ENCODE measurements at places on chromosomes 2 and 18.

DNA sequence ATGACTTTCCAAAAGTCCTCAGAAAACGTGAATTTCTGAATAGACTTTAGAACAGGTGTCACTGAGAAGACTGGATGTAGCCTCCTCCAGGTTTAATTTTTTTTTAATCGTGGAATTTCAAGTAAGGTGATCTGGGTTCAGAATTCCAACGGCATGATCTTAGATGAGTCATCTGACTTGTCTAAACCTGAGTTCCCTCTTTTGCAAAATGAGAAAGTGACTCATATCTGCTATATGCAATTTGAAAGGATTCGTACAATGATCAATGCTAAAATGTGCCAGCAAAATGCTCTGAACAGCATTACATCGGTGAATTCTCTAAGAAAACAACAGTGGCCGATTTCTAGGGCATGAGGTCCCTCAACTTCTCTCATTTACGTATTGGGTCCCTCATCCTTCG lies 69.1 kb upstream of the ZNF516 start:
- DNase-seq = no peak

- DNase-seq = no peak
These were observed 87.9 kb downstream of the OSBPL6 start for GRCh38 chr2:178282075-178282815.

- DNase-seq = no peak
These were observed 14.2 kb downstream of the SH3YL1 start for GRCh38 chr2:249538-250042.

DNA sequence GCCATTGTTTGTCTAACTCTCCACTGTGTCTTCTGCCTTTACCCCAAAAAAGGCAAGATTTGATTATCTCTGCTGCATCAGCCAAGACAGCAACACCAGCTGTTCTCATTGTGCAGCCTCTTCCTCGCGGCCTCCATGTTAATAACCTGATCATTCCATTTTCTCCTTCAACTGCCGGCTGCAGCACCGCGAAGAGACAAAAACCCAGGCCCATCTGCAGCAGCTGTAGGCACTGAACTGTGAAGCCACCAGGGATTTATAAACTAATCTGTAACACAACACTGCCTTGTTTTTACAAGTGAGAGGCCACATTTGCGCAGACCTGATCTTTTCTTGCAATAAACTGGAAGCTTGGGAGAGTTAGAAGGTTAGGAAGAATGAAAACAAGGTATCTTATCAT lies 147.8 kb downstream of the SATB2 start:
- DNase-seq = no peak

GRCh38 chr18:79787865-79788733 lies 9.6 kb upstream of the KCNG2 start:
- DNase-seq = no peak

GRCh38 chr18:21203126-21203525 lies 38.9 kb upstream of the GREB1L start:
- no peak for DNase-seq

- no peak for DNase-seq
These were observed 23.9 kb upstream of the ARHGAP25 start for GRCh38 chr2:68710756-68711155.

GRCh38 chr2:168316073-168316440 lies 68.7 kb upstream of the STK39 start:
- no peak for DNase-seq

DNA sequence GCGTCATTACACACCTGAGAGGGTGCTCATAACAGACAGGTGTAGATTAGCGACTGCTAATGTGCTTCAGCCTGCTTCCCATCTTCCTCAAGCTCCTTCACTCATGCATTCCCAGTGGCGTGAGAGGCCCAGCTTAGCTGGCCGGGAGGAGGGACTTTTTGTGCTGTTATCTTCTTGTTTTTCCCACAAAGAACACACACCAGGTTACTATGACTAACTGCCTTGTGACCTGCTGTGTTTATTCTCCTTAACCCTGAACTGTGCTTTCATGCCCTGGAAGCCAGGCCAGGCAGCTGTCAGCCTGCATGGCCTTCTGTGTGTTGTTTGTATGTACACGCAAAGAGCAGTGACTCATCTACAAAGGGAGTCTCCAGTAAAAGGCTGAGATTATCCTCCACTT lies 143.8 kb downstream of the PIEZO2 start:
- no peak for DNase-seq

DNA sequence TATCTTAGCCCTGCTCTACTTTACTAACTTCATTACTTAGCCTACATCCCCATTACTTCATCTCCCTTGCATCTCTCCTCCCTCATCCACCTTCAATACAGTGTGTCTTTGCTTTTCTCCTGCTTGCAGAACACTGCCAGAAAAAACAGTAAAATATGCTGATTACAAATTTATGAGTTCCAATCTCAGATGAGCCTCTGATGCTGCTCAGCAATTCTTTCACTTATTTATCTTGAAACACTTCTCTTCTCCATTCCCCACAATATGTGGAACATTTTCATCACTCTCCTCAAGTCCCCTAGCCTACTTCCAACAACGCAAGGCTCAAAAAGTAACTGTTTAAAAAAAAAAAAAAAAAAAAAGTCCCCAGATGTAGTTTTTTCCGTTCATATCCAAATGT lies 7.1 kb downstream of the VPS54 start:
- no peak for DNase-seq

- DNase-seq = no peak
These were observed 16.4 kb upstream of the NFU1 start for GRCh38 chr2:69453475-69454129.

GRCh38 chr18:31610286-31611205 lies 18.9 kb downstream of the TTR start:
- no peak for DNase-seq

- no peak for DNase-seq
These were observed 251.7 kb downstream of the NDUFA10 start for GRCh38 chr2:239773228-239774141.
